ENCODE measurements at places on chromosomes 2 and 18.
A peak's percentile ranks its signal among the peaks of the same experiment; 100 is the strongest.

DNA sequence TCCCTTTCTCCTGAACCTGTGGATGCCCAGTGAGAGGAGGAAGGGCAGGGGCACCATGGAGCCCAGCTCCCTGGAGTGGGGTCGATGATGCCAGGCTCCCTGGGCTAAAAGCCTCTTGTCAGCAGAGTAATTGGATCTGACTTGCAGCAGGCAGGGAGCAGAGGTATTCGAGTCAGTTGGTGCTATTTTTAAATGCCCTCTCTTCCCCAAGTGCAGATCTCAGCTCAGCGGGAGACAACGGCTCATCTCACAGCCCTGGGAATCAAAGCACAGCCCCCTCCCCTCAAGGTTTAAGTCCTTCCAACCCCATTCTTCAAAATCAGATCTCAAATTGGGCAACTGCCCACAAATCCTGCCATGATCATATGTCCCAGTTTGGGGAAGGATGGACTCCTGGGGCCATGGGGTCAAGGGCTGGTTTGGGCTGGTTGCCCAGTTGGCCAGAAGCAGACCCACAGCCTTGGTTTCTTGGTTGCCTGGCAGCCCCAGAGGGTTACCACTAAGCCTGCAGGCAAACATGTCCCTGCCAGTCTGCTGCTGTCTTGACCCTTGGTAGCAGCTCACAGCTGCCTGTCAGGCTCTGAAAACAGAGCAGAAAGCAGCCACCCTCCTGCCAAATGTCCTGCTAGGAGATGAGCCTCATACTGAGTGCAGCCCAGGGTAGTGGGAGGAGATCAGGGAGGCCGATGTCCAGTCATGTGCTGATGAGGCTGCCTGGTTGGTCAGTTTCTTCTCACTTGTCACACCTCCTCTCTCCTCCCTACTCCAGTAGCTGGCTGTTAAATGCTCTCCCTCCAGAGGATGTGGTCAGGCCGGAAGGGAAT, 244.9 kb downstream of the LOXHD1 start:
- no peak for DNase-seq

DNA sequence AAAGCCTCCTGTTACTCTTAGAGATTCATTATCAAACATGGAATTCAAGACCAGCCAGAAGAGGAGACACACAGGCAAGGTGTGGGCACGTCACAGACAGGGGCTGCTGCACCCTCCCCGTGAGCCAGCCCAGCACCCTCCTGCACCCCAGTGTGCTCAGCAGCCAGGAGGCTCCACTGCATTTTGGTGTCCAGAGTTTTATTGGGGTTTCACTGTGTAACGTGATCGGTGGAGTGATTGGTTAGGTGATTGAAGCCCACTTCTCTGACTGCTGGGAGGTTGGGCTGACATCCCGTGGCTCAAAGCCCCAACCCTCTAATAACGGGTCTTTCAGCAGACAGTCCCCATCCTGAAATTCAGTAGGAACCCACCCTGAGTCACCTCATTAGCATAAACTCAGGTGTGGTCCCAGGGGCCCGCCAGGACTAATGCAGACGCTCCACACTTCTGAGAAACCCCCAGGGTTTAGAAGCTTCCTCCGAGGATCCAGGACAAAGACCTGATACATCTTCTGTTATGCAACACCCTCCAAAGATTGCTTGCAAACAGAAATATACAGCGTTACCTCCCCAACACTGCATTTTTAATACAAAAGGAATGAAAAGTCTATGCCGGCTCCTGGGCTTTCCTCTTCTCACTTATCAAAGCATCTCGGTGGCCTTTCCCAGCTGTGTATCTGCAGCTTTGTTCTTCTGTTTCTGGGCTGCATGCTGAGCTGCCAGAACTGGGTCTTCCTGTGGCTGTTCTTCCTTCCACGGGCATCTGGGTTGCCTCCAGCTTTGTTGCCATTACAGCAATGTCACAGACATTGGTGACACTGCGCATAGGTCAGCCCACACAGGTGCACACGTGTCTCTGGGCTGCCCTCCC, 43.7 kb upstream of the SNED1 start:
- no peak for DNase-seq

GRCh38 chr2:201118121-201118960, 2.4 kb downstream of the CFLAR start:
- DNase-seq, result no peak

DNA sequence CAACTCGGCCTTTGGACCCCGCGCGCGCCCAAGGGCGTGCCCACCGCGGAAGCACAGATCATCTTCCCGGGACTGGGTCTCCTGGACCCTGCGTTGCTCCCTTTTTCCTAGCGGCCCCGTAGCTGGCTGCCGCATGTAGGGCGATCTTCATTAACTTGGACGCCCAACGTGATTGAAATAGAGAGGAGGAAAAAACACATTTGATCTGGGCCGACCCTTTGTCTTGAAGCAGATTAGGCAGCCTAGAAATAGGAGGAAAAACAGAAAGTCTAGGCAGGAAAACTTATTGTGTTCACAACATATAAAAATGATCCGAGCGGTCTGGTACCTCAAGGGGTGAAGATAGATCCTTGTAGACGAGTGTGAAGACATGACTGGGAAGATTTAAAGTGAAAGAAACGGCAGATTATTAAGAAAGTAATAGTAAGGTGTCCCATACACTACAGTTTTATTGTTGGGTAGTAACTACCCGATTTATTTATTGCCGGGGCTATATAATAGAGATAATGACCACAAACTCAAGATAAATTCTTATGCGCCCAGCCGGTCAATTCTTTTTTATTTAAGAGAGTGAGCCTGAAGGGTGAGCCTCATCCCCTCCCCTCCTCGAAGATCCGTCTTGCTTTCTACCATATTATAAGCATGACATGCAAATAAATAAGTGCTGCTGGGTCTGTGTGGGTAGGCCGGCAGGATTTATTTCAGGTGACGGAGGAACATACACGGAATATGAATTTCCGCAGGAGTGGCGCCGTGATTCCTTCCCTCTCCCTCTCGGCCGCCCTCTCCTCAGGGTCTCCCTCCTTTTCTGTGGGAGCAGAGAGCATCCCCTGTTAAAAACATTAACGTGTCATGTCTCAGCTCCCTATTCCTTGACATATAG, 147.4 kb downstream of the MEIS1 start:
- DNase-seq, result no peak

GRCh38 chr2:161190050-161190449, 29.8 kb downstream of the TANK start:
- no peak for DNase-seq

DNA sequence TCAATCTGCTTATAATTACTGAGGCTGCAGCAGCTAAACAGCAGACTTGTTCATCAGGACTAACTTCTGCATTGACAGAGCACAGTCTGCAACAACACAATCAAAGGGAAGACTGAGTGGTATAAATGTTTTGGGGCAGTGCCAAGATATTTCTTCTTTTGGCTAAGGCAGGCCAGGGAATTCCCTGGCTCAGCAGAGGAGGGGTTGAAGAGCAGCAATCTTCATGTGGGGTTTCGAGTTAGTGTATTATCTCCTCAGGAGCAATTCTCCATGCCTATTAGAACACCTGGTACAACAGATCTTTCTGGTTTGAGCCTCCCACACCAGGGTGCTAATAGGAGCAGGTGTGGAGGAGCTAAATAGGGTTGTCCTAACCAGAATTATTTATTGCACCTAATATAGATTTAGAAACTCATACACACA, 103.0 kb upstream of the STK17B start:
- peak; percentile 14 for DNase-seq

- DNase-seq, result no peak
Measured at GRCh38 chr2:134250840-134251461, 2.9 kb upstream of the MGAT5 start.

DNA sequence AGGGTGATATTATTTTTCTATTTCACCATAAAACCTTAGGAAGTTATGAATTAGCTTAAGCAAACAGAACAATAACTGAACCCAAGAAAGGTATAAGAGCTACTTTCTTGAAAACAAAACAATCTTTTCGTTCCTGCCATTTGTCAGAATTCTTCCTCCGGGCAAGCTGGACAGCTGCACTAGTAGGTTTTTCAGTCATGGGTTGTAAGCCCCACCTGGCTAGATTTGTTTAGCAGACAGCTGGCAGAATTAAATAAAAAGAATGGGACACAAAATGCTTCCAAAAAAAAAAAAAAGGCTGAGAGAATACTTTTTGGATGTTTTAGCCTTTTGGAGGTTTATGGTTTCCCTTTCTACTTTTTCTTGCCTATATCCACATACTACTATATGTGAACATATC, 694.1 kb downstream of the ARHGAP15 start:
- no peak for DNase-seq

DNA sequence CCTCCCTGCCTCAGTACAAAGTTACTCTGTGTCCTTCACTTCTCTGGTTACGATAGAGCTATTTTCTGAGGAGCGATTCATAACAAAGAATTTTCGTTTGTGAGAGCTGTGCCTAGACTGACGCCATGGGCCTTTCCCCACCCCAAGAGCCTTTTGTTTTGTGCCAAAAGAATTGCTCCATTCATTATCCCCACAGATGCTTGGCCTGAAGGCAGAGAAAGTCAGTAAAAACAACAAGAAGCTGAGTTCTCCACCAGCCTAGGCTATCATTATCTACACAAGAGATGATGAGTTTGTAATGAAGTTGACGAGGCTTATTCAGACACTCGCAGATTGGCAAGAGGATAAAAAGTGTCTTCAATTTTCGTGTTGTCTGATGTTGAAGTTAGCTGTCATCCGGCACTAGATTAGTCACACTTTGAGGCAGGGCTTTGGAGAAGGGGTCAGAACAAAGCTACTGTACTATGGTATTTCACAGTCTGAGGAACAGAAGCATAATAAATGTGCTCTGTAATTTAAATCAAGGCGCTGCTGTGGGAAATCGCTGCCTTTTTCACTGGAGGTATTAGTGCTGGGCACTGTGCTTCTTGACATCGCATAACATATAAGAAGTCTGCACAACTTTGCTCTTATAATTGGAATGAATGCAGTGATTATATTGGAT, 278.4 kb upstream of the FIGN start:
- peak; percentile 24 for DNase-seq

GRCh38 chr2:133685636-133686215, 117.5 kb upstream of the NCKAP5 start:
- no peak for DNase-seq

DNA sequence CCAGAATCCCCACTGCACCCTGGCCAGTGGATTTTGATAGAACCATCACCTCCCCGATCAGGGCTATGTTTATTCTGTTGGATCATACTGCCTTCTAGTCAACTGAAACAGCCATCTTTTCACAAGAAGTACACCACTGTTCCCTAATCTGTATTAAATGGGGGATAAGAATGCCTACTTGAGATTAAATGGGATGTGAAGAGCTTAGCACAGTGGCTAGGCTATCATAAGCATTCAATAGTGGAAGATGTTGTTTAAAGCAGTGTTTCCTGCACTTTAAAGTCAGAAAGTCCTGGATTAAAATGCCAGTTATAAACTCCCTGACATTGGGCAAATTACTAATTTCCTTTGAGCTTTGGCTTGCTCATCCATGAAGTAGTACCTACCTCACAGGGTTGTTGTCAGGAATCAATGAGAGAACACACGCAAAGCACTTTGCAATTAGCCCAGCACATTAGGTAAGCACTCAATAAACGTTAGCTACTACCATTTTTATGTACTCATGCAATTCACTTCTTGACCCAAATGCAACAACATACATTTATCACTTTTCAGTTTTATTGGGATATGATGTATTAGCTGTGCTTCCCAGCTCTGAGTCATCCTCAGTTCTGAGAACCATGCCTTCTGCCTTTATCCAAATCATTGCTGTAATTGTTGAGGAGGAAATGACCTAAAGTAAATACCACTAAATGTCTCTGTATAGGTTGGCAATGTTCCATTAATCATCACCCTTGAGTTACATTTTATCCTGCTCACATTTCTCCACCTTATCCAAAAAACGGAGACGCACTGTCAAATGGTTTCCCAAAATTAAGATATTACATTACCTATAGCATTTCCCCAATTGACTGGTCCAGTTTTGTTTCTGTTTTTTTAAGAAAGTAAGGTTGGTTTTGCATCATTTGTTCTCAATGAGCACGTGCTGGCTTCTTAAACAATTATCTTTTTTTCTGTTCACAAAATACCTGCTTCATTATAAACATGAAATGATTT, 2.1 kb downstream of the TMEM247 start:
- DNase-seq, result peak; percentile 57

DNA sequence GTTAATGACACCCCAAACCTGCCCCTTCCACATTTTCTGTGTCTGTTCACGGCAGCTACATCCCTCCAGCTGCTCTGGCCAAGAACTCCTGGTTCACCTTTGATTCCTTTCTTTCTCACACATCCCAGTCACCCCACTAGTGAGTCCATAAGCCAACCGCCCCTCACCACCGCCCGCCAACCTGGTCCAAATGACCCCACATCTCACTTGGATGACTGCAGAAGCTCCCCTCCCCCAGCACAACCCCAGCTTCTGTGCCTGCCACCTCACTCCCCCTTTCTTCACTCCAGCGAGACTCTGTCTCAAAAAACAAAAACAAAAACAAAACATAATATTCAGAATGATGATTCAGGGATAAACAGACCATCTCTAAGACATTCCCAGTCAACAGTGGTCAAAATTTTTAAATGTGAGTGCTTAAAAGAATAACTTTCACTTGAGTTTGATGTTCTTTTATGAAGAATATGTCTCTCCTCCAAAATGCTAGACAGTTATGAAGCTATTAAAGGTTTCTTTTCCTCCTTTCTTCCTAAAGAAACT, 3.2 kb downstream of the CYS1 start:
- no peak for DNase-seq

- no peak for DNase-seq
Measured at GRCh38 chr2:190511104-190511503, 23.4 kb downstream of the NEMP2 start.

- DNase-seq, result no peak
Measured at GRCh38 chr2:211928201-211928600, 610.4 kb downstream of the ERBB4 start.

DNA sequence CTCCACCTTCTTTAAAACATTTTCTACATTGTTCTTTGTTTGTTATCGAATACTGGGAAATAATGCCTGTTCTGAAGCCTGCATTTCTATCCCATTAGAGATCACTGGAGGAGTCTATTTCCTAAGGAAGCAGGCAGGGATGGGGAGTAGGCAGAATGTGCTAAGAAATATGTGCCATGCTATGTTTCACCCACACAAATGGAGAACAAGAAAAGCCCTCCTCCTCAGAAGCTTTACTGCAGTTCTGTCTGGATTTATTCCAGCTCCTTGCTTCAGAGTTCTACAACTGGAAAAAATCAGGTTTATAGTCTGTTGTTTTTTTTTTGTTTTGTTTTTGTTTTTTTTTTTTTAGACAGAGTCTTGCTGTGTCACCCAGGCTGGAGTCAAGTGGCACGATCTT, 825.1 kb downstream of the SLC4A3 start:
- no peak for DNase-seq

GRCh38 chr2:216985658-216986141, 125.8 kb upstream of the TNP1 start:
- peak; percentile 41 for DNase-seq

All from NCI-H1436 treated with DMSO at 0.1 percent for 48 hours (cell line).